NCI-H526 (cell line): ENCODE measurements at places on chromosomes 1 and 21.

GRCh38 chr1:151828921-151829320, 2.7 kb downstream of the RORC start:
- DNase-seq = no peak

DNA sequence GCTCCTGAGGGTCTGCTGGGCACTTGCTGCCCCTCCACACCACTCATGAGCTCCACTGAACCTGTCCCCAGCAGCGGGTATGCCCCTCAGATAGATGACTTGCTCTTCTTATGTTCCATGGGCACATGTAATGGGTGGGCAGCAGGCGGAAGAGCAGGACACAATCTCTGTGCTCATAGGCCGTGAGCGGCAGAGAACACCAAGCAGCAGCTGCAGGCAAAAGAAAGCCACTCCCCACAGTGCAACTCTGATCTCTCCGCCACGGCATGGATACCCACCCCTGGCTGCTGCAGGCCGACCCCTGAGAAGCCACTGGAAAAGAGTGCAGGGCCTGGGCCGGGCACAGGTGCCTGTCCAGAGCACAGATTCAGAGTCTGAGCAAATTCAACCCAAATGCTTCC, 135.2 kb upstream of the RUNX3 start:
- no peak for DNase-seq

- no peak for DNase-seq
Measured at GRCh38 chr1:15213341-15213821, 33.6 kb upstream of the FHAD1 start.

- no peak for DNase-seq
Measured at GRCh38 chr1:52096216-52096615, 40.1 kb downstream of the BTF3L4 start.

- no peak for DNase-seq
Measured at GRCh38 chr1:24870551-24871195, 59.4 kb downstream of the RUNX3 start.

DNA sequence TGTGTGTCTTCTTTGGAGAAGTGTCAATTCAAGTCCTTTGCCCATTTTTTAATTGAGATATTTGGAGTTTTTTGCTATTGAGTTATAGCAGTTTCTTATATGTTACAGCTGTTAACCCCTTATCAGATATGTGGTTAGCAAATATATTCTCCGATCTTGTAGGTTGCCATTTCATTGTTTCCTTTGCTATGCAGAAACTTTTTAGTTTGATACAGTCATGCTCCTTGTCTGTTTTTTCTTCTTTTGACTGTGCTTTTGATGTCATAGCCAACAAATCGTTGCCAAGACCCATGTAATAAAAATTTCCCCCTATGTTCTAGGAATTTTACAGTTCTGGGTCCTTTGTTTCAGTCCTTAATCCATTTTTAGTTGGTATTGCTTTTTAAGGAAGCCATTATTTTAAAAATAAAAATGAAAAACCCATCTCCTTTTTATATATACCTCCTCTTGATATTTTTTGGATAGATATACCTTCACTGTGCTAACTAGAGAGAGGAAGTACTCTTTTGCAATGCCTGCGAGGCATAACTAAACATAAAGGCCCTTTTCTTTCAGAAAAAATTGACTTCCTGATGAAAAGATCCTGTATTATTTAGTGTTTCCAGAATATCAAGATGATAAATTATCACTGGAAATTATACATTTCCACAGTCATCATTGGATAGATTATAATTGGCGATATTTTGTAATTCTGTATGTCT, 127.8 kb downstream of the HS2ST1 start:
- no peak for DNase-seq

- no peak for DNase-seq
Measured at GRCh38 chr1:11501906-11502485, 23.0 kb downstream of the DISP3 start.

DNA sequence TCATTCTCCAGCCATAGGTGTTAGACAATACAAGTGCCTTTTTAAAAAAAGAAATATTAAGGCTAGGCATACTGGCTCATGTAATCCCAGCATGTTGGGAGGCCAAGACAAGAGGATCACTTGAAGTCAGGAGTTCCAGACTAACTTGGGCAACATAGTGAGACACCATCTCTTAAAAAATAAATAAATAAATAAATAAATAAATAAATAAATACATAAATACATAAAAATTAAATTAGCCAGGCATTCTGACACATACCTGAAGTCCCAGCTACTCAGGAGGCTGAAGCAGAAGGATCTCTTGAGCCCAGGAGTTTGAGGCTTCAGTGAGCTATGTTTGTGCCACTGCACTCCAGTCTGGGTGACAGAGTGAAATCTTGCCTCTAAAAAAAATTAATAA, 85.8 kb upstream of the ATP1B1 start:
- no peak for DNase-seq

DNA sequence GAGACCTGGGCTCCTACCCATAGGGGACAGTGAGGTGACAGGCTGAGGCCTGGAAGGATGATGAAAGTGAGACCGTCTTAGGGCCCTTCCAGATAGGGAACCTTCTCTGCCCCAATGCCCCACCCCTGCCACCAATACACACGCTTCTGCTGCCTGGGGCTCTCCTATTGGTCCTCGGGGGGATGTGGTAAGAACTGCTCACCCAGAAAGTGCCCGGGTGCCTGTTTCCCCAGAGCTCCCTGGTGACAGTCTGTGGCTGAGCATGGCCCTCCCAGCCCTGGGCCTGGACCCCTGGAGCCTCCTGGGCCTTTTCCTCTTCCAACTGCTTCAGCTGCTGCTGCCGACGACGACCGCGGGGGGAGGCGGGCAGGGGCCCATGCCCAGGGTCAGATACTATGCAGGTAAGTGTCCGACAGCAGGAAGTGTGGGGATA, 948 bp downstream of the SEMA4A start:
- DNase-seq = no peak

DNA sequence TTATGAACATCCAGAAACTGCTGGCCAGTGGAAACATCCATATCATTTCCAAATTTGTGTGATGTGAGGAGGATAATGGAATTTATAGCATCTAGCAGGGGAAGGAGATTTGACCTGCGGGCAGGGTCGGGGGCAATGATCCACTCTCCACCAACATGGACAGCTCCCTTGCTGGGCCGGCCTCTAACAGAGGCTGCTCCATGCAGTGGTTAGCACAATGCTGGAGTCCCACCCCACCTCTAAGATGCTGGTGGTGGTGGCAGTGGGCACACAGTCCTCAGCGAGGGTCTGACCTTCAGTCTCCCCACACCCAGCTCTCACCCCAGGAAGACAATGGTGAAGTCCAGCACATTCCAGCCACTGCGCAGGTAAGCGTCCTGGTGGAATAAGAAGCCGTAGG, 18.7 kb downstream of the CACNA1S start:
- no peak for DNase-seq

DNA sequence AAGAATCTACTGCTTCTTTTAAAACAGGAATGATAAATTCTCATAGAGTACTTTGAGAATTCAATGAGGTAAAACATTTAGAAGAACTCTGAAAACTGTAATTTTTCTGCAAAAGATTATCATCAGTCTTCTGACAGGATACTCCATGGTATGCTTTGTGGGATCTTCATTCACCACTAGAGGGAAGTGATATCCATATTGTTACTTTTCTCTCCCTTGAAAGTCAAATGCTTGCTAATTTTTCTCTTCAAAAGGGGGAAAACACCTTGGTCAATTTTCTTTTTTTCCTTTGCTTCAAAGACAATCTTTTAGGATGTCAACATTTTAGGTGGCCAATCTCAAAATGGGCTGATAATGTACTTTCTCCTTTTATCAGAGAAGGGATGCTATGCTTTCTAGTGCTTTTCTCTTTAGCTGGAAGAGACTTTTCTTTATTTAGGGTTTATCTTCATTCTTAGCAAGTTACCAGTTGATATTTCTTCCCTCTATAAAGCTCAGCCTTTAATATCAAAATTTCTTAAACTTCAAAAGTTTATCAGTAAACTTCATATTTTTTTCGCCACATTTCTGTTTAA, 95.5 kb downstream of the NEGR1 start:
- no peak for DNase-seq

GRCh38 chr1:39130325-39130724, 74.2 kb upstream of the MACF1 start:
- DNase-seq = no peak

GRCh38 chr21:28138272-28138671, 854.4 kb downstream of the LTN1 start:
- DNase-seq = no peak

GRCh38 chr1:71093938-71094337, 13.1 kb upstream of the ZRANB2 start:
- no peak for DNase-seq

GRCh38 chr1:91007092-91007491, 14.7 kb downstream of the ZNF644 start:
- DNase-seq = no peak

DNA sequence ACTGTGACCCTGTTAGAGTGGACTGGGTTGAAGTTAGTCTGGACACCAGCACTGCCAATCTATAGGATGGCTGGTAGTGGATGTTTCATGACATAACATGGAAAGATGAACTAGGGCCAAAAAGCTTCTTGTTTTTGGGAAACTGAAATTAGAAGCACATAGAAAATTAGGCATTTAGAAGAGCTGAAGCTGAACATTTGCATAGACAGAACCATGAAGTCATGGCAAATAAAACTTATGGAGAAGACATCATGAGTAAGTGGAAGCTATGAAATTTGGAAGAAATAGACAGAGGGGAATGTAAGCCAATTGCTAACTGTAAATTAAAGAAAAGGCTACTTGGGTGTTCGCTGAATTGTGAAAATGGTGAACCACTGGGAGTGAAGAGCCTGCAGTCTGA, 2.7 kb upstream of the S100A11 start:
- DNase-seq = no peak

- DNase-seq = no peak
Measured at GRCh38 chr1:22104094-22104493, 38.8 kb downstream of the WNT4 start.

DNA sequence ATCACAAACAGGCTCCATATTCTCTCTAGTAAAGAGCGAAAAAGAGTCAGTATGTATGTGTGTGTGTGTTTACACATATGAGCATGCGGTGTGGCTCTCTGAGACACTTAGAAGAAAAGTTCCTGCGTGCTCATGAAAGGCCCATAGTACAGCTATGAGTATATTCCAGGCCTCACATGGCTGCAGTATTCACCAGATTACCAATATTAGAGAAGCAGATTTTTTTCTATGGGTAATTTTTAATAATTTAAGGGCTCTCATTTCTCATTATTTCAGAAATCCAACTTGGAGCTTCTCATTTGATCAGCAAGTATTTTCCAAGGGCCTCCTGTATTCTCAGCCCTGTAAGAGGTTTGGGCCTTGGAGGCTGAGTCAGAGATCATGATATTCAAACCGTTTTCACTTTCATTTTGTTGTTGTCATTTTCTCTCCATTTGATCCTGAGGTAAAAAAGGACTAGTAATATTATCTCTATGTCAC, 232.9 kb upstream of the SGIP1 start:
- no peak for DNase-seq

GRCh38 chr1:30318864-30319718, 404.3 kb downstream of the MATN1 start:
- no peak for DNase-seq

GRCh38 chr1:9388335-9389180, 95.9 kb downstream of the SPSB1 start:
- DNase-seq = no peak

- DNase-seq = no peak
Measured at GRCh38 chr1:211920141-211920572, 89.6 kb upstream of the LPGAT1 start.

DNA sequence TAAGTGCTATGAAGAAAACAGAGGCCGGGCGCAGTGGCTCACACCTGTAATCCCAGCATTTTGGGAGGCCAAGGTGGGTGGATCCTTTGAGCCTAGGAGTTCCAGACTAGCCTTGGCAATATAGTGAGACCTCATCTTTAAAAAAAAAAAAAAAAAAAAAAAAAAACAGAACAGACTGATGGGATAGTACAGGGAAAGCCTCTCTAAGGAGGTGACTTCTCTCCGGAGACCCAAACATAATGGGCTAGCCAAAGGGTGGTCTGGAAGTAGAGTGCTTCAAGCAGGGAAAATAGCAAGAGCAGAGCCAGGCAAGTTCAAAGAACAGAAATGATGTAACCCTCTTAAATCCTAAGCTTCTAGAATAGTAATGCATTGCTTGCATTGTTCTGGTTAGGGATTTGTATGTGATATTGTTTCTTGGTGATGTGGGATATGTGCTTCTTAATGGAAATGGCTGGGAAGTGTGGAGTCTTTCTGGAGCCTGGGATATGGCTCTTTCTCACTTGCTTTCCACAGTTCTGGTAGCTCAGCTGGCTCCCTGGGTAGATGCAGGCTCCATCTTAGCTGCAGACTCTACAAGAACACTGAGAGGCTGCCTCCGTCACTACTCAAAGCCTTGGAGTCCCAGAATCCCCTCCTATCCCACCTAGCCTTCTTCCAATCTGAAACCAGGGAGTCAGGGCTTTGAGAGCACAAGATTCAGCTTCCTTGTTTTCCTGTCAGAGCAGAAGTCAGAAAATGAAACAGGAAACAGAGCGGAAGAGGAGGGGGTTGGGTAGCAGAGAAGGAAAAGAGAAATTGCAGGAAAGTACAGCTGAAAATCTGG, 1.9 kb upstream of the PIGV start:
- no peak for DNase-seq

- no peak for DNase-seq
Measured at GRCh38 chr1:195965475-195965874, 642.8 kb downstream of the KCNT2 start.

- DNase-seq = no peak
Measured at GRCh38 chr21:42227909-42228708, 9.2 kb downstream of the ABCG1 start.

DNA sequence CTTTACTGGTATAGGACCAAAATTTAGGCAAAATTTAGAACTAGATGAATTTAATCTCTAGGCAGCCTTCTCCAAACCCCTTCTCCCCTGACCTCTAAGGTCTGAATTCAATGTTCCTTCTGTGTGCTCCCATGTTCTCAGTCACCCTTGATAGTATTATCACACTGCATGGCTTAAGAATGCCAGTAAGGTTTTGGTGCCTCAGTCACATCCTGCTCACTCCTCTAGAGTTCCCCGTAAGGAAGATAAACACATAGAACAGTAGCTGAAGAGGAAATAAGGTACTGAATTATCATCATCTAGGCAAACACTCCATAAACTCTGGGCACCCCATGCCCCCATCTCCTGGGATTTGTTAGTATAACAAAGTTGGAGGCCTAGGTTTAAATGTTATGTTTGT, 18.2 kb downstream of the PRRX1 start:
- DNase-seq = no peak

DNA sequence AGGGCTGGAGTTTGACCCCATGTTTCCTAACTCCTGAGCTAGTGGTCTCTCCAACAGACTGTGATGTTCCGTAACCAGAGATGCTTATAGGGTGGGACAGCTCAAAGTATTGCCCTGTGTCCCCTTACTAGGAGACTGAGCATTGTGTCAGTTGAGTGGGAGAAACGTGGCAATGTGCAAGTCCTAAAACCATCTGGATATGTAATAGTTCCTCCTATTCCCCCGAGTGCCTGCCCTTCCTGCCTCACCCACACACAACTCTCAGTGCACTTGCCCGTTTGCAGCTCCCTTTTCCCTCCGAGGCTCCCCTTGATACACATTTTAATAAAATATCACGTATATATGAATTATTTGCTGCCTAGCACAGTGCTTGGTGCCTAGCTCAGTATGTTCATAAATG, 3.4 kb downstream of the PIGV start:
- no peak for DNase-seq
